ENCODE measurements at places on chromosomes 2 and 18.

GRCh38 chr2:229118336-229118735 lies 152.8 kb downstream of the PID1 start:
- DNase-seq, result no peak

DNA sequence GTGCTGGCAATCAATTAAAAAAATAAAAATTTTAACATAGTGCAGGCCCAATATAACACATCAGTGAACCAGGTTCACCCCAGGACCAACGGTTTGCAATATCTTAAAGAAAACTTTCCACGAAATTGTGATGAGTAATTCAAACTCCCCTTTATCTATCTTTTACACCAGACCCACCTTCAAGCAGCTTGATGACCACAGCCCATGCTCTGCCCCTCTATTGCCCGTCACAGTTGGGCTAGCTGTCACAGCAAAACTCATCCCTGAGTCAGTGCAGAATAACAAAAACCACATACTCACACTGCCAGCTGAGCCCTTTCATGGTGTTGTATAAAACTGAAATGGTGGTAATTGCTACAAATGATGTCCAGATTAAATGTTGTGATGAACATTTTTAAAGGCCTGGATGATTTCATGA lies 112.5 kb upstream of the CREB1 start:
- DNase-seq, result no peak

DNA sequence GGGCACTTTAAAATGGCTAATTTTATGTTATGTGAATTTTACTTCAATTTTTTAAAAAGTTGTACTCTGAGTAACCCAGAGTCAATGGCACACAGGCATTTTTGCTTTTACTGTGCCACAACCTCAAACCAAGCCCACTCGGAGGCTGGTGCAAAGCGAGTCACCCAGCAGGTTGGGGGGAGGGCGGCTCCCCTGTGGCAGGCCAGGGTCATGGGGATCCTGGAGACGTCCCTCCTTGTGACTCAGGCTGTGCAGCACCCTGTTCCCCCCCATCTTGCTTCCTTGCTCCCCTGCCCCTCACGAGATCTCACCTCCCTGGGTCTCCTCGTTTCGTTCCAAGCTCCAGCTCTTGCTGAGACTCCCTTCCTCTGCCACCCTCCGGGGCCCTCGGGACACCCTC lies 58.6 kb downstream of the POMC start:
- DNase-seq, result no peak

- no peak for DNase-seq
Observed at GRCh38 chr18:56445422-56445821, 193.0 kb downstream of the TXNL1 start.

DNA sequence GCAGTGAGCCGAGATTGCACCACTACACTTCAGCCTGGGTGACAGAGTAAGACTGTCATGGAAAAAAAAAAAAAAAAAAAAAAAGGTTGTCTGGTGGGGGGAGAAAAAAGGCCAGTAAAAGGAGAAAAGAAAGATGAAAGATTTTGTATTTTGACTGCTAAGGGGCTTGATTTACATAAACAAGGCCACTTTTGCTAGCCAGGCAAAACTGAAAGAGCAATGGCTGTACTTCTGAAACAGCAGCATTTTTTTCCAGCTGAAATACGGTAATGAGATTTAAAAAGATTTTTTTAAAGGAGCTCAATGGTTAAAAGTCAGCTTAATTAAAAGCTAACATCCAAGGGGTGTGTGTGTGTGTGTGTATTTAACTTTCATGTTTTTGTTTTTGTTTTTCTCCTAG lies 11.3 kb upstream of the OXER1 start:
- no peak for DNase-seq

GRCh38 chr2:174086708-174087107 lies 121.5 kb upstream of the SP3 start:
- no peak for DNase-seq

DNA sequence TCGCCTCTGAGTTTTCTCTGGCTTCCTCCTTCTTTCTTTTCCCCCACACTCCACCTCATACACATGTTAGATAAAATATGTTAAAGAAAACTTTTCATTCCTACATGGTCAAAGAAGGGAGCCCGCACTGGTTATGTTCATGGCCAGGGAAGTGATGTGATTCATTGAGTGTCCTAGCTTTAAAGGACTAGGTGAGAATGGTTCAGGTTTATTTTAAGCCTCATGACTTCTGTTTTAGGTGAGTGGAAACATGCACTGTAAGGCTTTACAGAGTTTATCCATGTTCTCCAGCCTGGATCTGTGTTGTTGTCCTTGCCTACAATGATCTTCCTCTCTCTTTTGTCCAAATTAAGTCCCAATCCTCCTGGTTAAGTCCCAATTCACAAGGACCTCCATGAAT lies 56.5 kb downstream of the RASGRP3 start:
- no peak for DNase-seq

- no peak for DNase-seq
Observed at GRCh38 chr2:155687181-155687580, 645.3 kb downstream of the NR4A2 start.

GRCh38 chr18:8450013-8450412 lies 159.2 kb upstream of the RAB12 start:
- DNase-seq, result no peak

- no peak for DNase-seq
Observed at GRCh38 chr2:160224060-160224459, 24.0 kb upstream of the ITGB6 start.

- no peak for DNase-seq
Observed at GRCh38 chr18:2173486-2173885, 397.8 kb downstream of the METTL4 start.

DNA sequence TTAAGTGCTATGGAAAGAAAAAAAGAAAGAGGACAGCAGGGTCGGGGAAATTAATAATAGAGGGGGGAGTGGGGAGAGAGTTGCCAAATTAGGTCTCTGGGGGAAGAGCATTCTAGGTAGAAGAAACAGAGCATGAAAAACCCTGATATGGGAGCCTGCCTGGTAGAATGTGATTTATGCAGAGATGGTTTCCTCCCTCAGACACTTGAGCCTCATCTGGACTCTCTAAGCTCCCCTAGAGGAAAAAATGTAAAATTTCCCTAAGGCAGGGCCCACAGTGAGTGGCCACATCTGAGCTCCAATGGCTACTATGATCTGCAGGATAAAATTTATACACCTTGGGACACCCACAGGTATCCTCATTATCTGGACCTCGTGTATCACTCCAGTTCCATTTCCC lies 20.6 kb upstream of the EPAS1 start:
- DNase-seq, result no peak

GRCh38 chr2:37877457-37878315 lies 47.4 kb upstream of the RMDN2 start:
- DNase-seq, result peak; percentile 74

DNA sequence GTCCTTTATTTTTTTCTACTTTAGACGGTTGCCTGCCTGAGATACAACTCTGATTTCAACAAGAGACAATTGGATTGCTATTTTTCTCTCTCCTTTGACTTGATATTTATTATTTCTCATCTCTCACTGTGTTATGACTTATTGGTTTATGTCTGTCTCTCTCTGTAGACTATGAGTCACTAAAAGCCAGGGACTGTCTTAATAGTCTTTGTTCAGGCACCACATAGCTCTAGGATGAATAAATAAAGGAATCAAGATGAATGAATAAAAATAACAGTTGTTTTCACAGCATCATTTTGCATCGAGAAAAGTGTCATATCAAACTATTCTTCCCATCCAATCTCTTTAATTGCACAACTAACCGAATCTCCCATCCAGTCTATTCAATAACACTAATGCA lies 31.4 kb upstream of the CD28 start:
- no peak for DNase-seq

DNA sequence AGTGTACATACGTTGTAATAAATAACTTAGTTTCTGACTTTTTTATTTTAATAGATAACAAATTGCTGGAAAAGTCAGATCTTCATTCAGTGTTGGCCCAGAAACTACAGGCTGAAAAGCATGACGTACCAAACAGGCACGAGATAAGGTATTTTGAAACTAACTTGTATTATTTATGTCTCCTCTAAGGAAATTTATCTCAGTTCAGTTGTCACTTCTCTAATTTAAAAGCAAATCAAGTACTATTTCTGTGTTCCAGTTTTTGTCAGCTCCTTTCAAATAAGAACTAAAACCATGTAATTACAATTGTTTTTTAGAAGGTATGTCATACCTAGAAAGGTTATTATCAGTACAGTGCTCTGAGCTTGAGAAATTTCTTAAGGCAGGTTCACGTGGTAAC lies 4.6 kb downstream of the ATG16L1 start:
- no peak for DNase-seq

- DNase-seq, result no peak
Observed at GRCh38 chr2:217899231-217900009, 103.4 kb downstream of the TNS1 start.

- DNase-seq, result no peak
Observed at GRCh38 chr2:170818036-170818751, 1.5 kb downstream of the GAD1 start.

DNA sequence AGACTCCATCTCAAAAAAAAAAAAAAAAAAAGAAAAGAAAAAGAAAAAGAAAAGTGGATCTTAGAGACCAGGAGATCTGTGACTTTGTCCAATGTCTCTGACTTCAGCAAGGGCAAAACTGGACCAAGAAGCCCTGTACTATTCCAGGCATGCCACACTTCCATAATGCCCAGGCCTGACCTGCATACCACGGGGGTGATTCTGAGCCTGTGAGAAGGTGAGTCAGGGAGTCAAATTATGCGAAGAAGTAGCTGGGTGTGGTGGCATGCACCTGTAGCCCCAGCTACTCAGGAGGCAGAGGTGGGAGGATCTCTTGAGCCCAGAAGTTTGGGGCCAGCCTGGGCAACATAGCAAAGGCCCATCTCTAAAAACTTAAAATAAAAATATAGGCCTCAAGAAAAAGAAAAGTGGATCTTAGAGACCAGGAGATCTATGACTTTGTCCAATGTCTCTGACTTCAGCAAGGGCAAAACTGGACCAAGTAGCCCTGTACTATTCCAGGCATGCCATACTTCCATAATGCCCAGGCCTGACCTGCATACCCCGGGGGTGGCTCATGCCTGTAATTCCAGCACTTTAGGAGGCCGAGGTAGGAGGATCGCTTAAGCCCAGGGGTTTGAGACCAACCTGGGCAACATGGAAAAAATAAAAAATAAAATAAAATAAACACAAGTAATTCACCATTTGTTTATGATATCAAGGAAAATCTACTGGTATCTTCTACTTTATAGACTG lies 12.2 kb upstream of the PUM2 start:
- DNase-seq, result no peak

DNA sequence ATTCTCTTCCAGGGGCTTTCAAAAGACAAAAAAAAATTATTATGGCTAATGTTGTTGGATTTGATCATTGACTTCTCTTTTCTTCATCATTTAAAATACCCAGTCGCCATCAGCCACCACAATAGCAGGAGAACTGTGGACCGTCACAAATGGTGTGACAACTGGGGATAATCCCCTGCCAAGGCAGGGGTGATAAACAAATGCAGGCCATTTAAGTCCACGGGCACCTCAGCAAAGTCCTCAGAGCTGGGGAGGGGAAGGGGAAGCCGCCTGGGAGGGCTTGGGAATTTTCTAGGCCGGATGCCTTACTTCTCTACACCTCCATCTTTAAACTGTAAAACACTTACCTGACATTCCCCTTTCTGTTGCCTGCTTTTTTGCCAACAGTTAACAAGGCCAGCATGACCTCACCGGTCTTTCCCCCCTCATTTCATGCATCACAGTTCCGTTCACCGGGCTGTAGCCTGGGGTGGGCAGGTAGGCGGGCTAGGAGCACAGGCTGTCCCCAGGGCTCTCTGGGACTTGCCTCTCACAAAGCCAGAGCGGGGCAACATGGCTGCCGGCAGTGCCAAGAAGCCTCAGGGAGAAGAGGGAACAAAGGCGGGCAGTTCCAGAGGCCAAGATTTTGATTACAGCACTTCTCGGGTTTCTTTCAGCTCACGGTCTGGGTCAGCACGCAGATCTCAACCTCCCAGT lies 820.4 kb downstream of the BCL11A start:
- DNase-seq, result no peak

GRCh38 chr18:73959352-73959751 lies 188.3 kb downstream of the FBXO15 start:
- no peak for DNase-seq

- no peak for DNase-seq
Observed at GRCh38 chr2:98175811-98176210, 88.8 kb downstream of the VWA3B start.

- DNase-seq, result no peak
Observed at GRCh38 chr2:229733611-229734245, 19.4 kb upstream of the DNER start.

DNA sequence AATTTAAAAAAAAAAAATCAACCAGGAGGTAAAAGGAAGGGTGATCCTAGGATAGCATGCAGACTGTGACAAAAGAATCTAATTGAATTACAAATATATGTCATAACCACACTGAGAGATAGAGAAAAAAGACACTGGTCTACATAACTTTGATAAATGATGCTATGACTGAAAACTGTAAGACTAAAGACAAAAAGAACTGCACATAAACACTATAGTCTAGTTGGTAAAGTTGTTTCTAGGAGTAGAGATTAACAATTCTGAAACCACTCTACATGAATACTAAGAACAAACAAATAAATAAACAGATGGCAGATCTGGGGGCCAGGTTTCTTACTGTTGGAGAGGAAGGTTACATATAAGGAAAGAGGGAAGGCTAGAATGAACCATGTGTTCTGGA lies 14.6 kb upstream of the CHAC2 start:
- DNase-seq, result no peak

GRCh38 chr18:48544116-48544515 lies 5.3 kb downstream of the CTIF start:
- DNase-seq, result no peak

GRCh38 chr2:221493391-221493790 lies 78.7 kb downstream of the EPHA4 start:
- DNase-seq, result no peak

- no peak for DNase-seq
Observed at GRCh38 chr2:192828175-192828574, 633.4 kb upstream of the TMEFF2 start.

DNA sequence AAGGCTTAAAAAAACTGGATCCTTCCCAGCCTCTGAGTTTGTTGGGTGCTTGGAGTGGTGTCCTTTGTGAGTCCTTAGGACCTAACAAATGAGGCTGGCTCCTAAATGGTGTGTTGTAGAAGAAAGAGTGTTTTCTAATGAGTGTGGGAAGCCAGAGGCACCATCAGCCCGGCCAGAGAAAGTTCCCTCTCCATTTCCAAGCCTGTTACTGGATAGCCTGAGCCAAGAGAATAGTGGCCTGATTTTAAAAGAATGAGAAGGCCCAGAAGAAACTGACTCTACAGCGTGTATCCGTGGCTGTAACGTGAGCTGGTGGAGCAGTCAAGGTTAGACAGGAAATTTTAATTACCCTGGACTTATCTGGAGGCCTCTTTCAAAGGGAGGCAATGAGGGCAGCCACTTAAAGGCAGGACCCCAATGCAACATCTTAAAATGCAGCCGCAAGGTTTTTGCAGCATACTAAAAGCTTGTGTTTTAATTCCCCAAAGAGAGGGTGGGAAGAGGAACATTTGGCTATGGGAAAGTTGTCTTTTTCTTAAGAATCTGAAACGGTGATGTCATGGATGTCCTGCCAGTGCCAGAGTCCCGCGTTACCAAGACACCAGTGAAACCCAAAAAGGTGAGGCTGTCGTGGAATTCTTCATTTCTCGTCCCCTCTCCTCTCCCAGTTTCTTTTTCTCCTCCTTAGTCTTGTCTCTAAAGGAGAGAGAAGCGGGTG lies 4.6 kb downstream of the EFHD1 start:
- peak; percentile 49 for DNase-seq

All from midbrain (tissue), 1 donor.